ENCODE measurements at places on chromosomes 6 and 20.

GRCh38 chr6:45428727-45429126 is 51.0 kb upstream of the SUPT3H start:
- no peak for DNase-seq

DNA sequence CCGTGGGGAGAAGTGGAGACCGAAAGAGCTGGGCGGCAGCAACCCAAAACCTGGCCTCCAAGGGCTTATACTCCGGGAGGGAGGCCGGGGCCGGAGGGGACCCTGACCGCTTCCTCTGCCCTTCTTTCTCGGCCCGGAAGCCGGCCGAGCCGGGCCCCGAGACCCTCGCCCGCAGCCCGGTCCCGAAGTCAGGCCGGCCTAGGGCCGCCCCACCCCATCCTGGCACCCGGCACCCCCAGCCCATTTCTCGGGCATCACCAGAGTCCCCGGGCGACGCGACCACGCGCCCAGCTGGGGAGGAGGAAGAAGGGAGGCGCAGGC is 572 bp upstream of the ZDHHC14 start:
- DNase-seq = no peak

GRCh38 chr6:161301338-161301737 is 27.5 kb upstream of the AGPAT4 start:
- DNase-seq = no peak

- no peak for DNase-seq
Observed at GRCh38 chr6:142013875-142014495, 118.7 kb upstream of the GJE1 start.

- no peak for DNase-seq
Observed at GRCh38 chr6:33316603-33317418, 733 bp downstream of the ZBTB22 start.

GRCh38 chr20:24605937-24606455 is 136.6 kb downstream of the SYNDIG1 start:
- DNase-seq = no peak

DNA sequence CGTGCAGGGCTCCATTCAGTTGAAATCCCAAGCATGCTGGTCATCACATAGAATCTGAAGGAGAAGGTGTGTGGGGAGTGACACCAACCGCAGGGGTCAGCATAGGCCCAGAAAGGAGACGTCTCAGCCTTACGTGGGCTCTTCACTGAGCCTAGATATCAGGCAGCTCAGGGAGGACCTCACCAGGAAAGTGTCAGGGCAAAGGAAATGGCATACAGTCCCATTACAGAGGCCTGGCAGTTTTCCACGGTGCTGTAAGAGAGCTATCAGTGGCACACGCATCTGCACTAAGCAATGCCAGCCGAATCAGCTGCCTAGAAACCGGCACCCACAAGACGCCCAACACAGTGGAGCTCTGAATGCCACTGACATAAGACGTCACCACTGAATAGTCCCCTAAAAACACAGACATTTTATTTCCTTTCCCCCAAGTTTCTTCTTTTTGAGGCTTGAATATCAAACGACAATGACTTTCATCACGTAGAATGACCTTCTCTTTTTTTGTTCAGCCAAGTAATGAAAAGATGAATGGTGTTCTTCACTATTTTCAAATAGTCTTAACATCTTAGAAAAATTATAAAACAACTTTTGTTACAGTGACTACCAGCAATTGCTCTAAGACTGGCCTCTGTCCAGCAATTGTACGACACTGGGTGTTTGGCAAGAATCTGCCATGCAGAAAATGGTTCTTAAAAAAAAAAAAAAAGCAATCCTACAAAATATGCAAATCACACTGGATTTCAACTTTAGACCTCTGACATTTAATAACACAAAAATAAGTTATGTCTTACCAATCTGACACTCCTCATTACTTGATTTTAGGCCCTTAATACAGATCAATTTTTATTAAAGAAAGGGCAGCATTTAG is 88.9 kb upstream of the FOXQ1 start:
- no peak for DNase-seq

DNA sequence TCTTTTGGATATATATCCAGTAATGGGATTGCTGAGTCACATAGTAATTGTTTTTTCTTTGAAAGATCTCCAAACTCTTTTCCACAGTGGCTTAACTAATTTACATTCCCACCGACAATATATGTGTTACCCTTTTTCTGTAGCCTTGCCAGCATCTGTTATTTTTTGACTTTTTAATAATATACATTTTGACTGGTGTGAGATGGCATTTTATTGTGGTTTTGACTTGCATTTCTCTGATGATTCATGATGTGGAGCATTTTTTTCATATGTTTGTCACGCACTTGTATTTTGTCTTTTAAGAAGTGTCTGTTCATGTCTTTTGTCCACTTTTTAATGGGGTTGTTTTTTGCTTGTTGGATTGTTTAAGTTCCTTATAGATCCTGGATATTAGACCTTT is 58.9 kb upstream of the OPRM1 start:
- no peak for DNase-seq

DNA sequence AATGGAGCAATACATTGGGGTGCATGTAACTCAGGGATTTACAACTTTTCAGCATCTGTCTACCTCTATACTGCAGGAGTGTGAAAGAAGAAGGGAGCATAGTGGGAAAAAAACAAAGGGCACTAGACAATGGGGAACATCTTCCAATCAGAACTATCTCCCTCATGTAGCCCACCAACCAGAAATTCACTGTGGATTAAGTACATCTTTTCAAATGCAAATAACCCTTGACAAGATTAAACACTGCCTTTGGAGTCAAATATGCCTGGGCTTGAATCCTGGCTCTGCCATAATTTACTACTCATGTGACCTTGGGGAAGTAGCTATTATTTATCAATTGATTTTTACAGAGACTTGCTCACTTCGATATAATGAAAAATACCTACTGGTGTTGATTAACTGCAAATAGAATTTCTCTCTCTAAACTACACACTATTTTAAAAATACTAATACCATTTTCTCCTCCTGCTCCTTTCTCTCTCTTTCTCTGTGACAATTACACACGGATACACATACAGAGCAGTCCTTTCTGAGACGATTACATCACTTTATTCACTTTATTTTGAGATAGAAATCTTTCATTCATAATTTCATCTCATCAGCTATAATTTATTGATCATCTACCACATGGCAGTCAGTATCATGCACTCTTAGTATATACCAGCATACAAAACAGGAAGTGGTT is 783.7 kb downstream of the FRK start:
- DNase-seq = no peak

All from large intestine (tissue), 12 donors.